Germinal center (tissue), 1 donor: ENCODE measurements at places on chromosomes 2 and 18.
A peak's percentile ranks its signal among the peaks of the same experiment; 100 is the strongest.

GRCh38 chr2:62956651-62957050 is 94.0 kb upstream of the OTX1 start:
- DNase-seq = no peak

- peak; percentile 34 for DNase-seq
These were observed 31.8 kb upstream of the NTSR2 start for GRCh38 chr2:11701751-11702301.

DNA sequence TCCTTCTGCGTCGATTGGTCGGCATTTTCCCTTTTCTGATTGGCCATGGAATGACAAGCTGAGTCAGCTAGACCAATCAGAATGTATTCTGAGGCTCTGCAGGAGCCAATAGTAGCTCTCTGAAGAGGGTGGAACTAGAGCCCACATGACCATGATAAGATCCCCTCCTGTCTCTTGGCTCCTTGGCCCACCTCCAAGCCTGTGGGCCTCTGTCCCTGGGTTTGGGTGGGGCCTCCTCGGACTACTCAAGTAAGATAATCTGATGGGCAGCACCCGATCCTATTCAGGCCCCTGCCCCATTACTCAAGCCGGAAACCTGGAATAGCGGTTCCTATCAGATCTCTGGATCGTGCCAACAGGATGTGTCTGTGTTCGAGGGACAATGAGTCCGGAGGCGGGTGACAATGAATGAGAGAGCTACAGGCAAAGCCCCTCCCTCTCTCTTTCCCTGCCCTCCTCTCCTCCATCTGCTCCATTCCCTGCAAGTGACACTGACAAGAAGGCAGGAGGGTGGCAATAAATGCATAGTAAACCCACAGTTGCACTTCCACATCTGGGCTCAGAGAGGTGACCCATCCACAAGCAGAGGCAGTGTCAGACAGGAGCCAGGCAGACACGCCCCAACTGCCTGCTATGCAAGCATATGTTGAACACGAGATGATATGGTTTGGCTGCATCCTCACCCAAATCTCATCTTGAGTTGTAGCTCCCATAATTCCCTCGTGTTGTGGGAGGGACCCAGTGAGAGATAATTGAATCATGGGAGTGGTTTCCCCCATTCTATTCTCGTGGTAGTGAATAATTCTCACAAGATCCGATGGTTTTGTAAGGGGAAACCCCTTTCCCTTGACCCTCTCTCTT is 114.7 kb downstream of the TNS1 start:
- no peak for DNase-seq

- no peak for DNase-seq
These were observed 109.1 kb upstream of the CYP1B1 start for GRCh38 chr2:38185012-38185491.
